Psoas muscle (tissue), 8 donors: ENCODE measurements at places on chromosomes 7 and 10. TPM values are rescaled to one million over a fixed set of nuclear protein-coding genes. Genes with fewer than 3 reads are reported as not detected.
A peak's percentile ranks its signal among the peaks of the same experiment; 100 is the strongest.

Gene GPR26
- not detected for polyA plus RNA-seq

Gene PPP1R17
- polyA plus RNA-seq = not detected

Gene REPIN1
- 80.2 TPM for polyA plus RNA-seq

Gene USP6NL
- polyA plus RNA-seq = 1.8 TPM

Gene ZNF365
- polyA plus RNA-seq = not detected

Gene CCL24
- not detected for polyA plus RNA-seq

Gene CUX1
- polyA plus RNA-seq = 12.5 TPM

Gene STAM
- polyA plus RNA-seq = 31.9 TPM

Gene LIPK
- polyA plus RNA-seq = not detected

Gene NYAP1
- 0.23 TPM for polyA plus RNA-seq

Gene LAMB1
- polyA plus RNA-seq = 25.8 TPM

- no peak overlapping the region for H3K27ac ChIP-seq
- no peaks in the 10 kb centered on the region for H3K36me3 ChIP-seq
- no peak overlapping the region for H3K4me3 ChIP-seq
- H3K4me1 ChIP-seq = no peaks in the 10 kb centered on the region
Measured at GRCh38 chr10:66852811-66853210, 73.0 kb upstream of the LRRTM3 start.

- H3K36me3 ChIP-seq = no peaks in the 10 kb centered on the region
- peaks cover 11% of the 10 kb centered on the region for H3K4me1 ChIP-seq
- H3K27ac ChIP-seq = no peak overlapping the region
- no peak for DNase-seq
Measured at GRCh38 chr10:61751599-61751998, 88.9 kb downstream of the CABCOCO1 start.

GRCh38 chr10:7300384-7300971 lies 110.4 kb downstream of the SFMBT2 start:
- H3K27ac ChIP-seq = no peak overlapping the region
- H3K4me1 ChIP-seq = no peaks in the 10 kb centered on the region
- H3K4me3 ChIP-seq = no peak overlapping the region
- H3K36me3 ChIP-seq = no peaks in the 10 kb centered on the region
- no peaks in the 10 kb centered on the region for H3K27me3 ChIP-seq

- no peak overlapping the region for H3K4me3 ChIP-seq
- no peaks in the 10 kb centered on the region for H3K36me3 ChIP-seq
- peak overlapping the region; percentile 1 for H3K27ac ChIP-seq
- no peaks in the 10 kb centered on the region for H3K4me1 ChIP-seq
- H3K27me3 ChIP-seq = no peaks in the 10 kb centered on the region
- no peak for DNase-seq
Measured at GRCh38 chr7:92621561-92622023, 31.4 kb upstream of the FAM133B start.

DNA sequence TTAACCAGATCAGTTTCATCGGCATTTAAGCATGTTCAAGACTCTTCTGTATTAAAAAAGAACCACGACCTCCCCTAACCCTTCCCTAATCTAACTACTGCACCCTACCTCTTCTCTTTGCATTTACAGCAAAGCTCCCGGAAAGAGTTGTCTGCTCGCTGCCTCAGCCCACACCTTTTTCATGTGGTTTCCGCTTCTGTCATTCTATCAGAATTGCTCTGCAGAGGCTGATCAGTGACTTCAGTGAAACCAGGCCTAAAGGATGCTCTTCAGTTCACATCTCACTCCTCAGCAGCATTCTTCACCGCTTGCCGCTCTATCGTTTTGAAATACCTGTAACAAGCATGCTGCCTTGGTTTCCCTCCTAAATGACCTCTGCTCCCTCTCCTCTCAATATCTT lies 160.9 kb downstream of the SDK1 start:
- H3K27ac ChIP-seq = no peak overlapping the region
- no peak overlapping the region for H3K4me3 ChIP-seq
- no peaks in the 10 kb centered on the region for H3K27me3 ChIP-seq
- H3K36me3 ChIP-seq = no peaks in the 10 kb centered on the region
- DNase-seq = no peak

GRCh38 chr7:38461887-38462286 lies 169.3 kb downstream of the AMPH start:
- H3K4me3 ChIP-seq = no peak overlapping the region
- H3K36me3 ChIP-seq = no peaks in the 10 kb centered on the region
- no peak overlapping the region for H3K27ac ChIP-seq
- H3K27me3 ChIP-seq = no peaks in the 10 kb centered on the region

- no peaks in the 10 kb centered on the region for H3K4me1 ChIP-seq
- no peak overlapping the region for H3K27ac ChIP-seq
- H3K4me3 ChIP-seq = no peak overlapping the region
- no peaks in the 10 kb centered on the region for H3K27me3 ChIP-seq
- no peak for DNase-seq
Measured at GRCh38 chr10:18829259-18829658, 170.0 kb downstream of the ARL5B start.

DNA sequence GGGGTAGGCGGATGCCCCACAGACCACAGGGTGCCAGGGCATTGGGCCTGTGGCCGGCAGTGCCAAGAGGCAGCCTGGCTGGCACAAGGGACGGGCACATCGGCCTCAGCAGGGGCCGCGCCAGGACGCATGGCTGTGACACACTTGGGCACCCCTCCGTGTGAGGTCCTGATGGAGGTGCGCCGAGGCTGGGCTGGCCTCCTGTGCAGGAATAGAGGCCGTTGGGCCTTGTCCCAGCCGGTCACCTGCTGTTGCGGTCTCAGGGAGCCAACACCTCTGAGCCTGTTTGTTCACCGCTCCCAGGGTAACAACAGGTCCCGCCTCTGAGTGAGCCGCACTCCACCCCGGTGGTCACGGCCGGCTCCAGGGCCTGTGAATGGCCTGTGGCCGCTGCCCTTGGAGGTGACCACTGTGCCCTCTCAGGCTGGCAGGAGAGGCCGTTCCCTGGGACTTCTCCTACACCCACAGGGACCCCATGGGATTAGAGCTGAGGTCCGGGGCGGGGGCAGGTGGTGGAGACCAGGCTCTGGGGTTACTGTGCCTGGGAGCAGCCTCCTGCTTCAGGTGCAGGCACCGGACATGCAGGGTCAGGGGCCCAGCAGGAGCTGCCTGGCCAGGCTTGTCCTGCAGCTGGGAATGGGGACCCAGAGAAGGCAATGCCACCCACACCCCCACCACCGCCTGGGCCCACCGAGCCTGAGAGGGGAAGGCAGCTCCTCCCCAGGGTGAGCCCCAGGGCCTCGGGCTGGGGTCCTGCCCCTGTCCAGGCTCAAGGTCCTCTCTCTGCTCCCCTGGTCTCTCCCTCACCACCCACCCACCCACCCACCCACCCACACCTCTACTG lies 12.0 kb downstream of the PWWP2B start:
- H3K27ac ChIP-seq = peak overlapping the region; percentile 16
- no peaks in the 10 kb centered on the region for H3K27me3 ChIP-seq
- H3K4me1 ChIP-seq = peaks cover 44% of the 10 kb centered on the region
- H3K4me3 ChIP-seq = no peak overlapping the region
- peaks cover 18% of the 10 kb centered on the region for H3K36me3 ChIP-seq
- DNase-seq = no peak

DNA sequence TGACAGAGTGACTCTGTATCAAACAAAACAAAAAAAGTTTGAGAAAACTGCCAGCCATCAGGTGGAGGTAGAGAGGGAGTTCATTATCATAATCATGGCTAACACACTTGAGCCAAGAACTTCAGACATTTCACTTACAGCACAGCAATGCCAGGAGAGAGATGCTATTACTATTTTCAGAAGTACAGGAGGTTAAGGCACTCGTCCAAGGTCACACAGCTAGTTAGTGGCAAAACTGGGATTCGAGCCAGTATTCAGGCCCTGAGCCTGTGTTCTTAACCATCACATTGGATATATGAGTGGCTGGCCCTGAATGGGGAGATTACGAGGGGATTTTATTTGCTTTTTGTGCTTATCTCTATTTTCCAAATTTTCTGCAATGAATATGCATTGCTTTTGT lies 24.8 kb upstream of the UNC5B start:
- H3K36me3 ChIP-seq = no peaks in the 10 kb centered on the region
- no peak for DNase-seq
- peaks cover 8% of the 10 kb centered on the region for H3K4me1 ChIP-seq
- H3K27me3 ChIP-seq = no peaks in the 10 kb centered on the region

DNA sequence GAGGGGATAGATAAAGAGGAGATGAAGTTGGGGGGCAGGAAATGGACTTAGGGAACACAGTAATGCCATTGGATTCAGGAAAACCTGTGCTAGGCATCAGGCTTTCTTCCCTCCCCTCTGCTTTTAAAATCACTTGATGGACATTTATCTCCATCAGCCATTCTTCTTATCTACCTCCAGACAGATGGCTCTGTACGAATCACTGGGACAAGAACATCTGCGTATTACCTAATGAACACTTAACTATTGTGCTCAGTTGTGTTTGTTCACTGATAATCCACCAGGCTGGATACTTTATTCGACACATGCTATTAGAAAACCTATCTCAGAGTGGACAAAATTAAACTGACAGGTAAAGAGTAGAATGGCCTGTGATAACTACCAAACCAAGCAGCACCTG lies 40.0 kb downstream of the TNKS2 start:
- peaks cover 99% of the 10 kb centered on the region for H3K36me3 ChIP-seq
- no peaks in the 10 kb centered on the region for H3K4me1 ChIP-seq
- no peaks in the 10 kb centered on the region for H3K27me3 ChIP-seq
- DNase-seq = no peak

DNA sequence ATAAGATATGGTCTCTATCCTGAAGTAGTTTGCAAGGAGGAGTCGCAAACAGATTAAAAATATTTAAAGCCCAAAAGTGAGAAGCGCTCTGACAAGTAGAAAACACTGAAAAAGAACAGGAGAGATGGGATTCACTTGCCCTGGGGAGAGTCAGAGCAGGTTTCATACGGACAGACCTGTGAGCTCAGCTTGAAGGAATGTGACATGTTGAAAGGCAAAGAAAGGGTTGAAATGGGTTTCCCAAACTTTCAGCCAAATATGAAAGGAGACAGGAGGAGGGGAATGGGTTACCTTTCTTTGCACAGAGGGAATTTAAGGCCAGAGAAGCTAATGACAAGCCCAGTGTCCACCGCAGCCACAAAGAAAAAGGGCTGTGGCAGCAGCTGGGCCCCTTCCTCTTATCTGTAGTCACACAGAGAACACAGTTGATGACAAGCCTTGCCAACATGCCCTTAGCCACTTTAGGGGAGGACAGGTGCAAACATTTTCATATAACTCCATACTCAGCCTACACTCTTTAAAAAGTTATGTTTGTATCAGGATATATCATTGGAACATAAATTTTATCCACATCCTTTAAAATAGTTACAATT lies 14.9 kb downstream of the HOXA1 start:
- H3K4me1 ChIP-seq = no peaks in the 10 kb centered on the region
- DNase-seq = no peak
- no peak overlapping the region for H3K27ac ChIP-seq
- no peak overlapping the region for H3K4me3 ChIP-seq
- H3K27me3 ChIP-seq = no peaks in the 10 kb centered on the region

GRCh38 chr7:2551418-2551817 lies 3.9 kb downstream of the BRAT1 start:
- H3K36me3 ChIP-seq = peaks cover 50% of the 10 kb centered on the region
- no peaks in the 10 kb centered on the region for H3K27me3 ChIP-seq

DNA sequence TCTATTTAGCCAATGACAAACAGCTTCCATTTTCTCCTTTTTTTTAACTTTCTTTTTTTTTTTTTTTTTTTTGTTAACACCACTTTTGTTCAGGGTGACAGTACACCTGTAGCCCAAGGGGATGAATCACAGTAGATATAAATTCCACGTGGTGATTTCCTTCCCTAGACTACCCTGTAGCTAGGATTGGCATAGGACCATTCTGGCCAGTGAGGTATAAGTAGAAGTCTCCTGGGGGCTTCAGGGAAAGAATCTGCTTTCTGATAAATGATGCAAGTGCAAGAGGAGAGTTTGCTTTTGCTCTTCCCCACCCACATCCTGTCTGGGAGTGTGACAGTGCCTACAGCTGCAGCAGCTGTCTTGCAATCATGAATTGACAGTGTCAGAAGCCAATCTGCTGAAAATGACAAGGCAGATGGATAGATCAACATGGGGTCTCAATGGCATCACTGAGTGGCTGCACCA lies 63.2 kb upstream of the TOMM7 start:
- H3K4me3 ChIP-seq = no peak overlapping the region
- DNase-seq = no peak
- no peaks in the 10 kb centered on the region for H3K4me1 ChIP-seq
- no peak overlapping the region for H3K27ac ChIP-seq

GRCh38 chr7:107505997-107506673 lies 36.3 kb downstream of the GPR22 start:
- peaks cover 6% of the 10 kb centered on the region for H3K4me1 ChIP-seq
- DNase-seq = no peak
- no peaks in the 10 kb centered on the region for H3K27me3 ChIP-seq

- no peaks in the 10 kb centered on the region for H3K27me3 ChIP-seq
- no peak overlapping the region for H3K27ac ChIP-seq
- H3K4me3 ChIP-seq = no peak overlapping the region
- no peaks in the 10 kb centered on the region for H3K4me1 ChIP-seq
- no peaks in the 10 kb centered on the region for H3K36me3 ChIP-seq
Measured at GRCh38 chr10:11578802-11579255, 32.6 kb downstream of the USP6NL start.

DNA sequence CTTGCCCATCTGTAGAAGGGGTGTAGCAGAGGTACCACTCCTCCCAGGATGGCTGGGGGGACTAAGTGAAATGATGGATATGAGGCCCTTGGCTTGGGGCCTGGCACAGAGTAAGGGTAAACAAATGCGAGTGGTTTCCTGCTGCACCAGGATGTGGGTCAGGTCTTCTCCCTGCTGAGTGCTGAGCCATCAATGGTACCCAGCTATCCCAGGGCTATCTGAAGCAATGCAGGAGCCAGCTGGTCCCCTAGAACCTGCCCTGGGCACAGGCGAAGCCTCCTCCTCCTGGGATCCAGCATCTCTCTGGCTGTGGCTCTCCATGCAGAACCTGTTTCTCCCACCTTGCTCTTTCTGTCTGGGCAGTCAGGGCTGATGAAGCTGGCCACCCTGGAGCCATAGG lies 20.9 kb upstream of the GOLGA7B start:
- H3K4me1 ChIP-seq = peaks cover 23% of the 10 kb centered on the region
- H3K36me3 ChIP-seq = no peaks in the 10 kb centered on the region
- no peak overlapping the region for H3K4me3 ChIP-seq
- DNase-seq = no peak
- H3K27me3 ChIP-seq = no peaks in the 10 kb centered on the region

DNA sequence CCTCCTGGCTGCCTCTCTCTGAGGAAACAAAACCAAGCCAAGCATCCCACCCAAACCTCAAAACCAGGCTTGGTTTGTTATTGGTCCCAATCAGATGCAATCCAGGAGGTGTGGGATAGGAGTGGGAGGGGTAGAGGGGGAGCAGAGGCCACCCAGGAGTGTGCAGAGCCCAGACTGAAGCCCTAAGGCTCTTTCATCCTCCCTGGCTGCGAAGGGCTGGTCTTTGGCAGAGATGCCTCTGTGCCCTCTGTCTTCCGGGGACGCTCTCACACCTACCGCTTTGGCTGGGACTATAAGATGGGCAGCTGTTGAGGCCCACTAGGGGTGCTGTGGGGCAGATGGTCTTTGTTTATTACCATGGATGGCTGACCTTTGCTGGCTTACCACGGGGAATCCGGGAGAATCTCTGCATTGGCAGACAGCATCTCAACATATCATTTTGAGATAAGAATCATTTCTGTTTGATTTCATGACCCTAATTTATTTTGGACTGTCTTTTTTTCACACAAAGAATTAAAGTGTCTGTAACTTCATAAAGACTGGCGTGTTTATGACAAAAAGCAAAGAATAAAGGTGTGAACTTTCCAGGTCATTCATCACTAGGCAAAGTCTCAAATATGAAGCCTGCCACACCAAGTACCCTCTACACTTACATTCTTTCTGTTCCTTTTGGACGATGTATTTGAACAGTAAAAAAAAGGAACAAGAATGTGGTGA lies 6.5 kb upstream of the DENND2A start:
- no peak overlapping the region for H3K4me3 ChIP-seq
- H3K4me1 ChIP-seq = no peaks in the 10 kb centered on the region
- no peaks in the 10 kb centered on the region for H3K36me3 ChIP-seq
- peaks cover 13% of the 10 kb centered on the region for H3K27me3 ChIP-seq
- no peak overlapping the region for H3K27ac ChIP-seq
